Tongue (tissue), 3 donors: ENCODE measurements at places on chromosomes 4 and X.

- peak; percentile 72 for DNase-seq
These were observed 64.9 kb downstream of the POLR2B start for GRCh38 chr4:57043347-57044251.

- DNase-seq, result peak; percentile 86
These were observed at the start of gene SHROOM4 for GRCh38 chrX:50813843-50814661. Gene SHROOM4 (minus strand): TSS chrX:50814194. CDS start chrX:50814018, 176 bp downstream.

DNA sequence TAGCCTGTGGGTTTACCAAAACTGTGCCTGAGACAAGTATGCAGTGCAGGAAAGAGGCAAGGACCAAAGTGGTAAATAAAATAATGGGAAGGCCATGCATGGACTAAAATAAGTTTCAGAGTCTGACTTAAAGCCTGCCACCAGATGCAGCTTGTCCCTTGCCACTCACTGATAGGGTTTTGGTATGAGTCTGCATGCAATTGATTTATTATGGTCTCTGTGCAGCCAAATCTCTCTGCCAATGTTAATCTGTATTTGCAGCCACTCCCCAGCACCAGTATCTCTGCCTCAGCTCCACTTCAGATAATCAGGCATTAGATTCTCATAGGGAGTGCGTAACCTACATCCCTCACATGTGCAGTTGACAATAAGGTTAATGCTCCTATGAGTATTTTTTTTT is 5.5 kb upstream of the FGF2 start:
- peak; percentile 90 for DNase-seq

- no peak for DNase-seq
These were observed 5.9 kb downstream of the RTL3 start for GRCh38 chrX:78653118-78653822.

- no peak for DNase-seq
These were observed 38.5 kb upstream of the GPC3 start for GRCh38 chrX:134023851-134024281.

DNA sequence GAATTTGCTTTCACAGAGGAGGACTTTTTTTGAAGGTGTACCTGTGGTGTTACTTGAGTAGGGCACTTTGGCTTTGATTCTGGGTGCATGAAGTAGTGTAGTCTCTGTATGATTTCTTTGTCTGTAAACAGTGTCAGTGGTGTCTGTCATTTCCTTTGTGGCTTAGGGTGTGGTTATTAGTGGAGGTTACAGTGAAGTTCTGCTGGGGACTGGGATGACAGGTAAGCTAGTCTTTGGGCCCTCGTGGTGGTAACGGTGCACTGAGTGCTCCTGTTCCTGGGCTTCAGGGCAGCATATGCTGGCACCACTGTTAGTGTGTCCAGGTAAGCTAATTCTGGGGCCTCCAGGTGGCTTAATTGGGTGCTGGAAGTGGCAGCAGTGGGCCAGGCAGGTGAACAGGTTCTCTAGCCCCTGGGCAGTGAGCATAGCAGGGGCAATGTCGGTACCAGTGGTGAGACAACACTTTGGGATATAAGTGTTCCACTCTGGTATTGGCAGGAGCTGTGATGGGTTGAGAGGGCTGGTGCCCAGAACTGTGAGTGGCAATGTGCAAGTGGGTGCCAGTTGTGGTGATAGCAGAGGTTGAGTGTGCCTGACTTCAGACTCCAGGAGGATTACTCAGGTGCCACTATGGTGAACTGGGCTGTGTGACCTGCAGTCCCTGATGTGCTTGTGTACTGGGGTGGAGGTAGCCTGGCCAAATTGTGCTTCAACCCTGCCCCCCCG is 26.0 kb upstream of the VSIG1 start:
- DNase-seq, result no peak

- no peak for DNase-seq
These were observed 32.2 kb downstream of the XG start for GRCh38 chrX:2784026-2784425.

DNA sequence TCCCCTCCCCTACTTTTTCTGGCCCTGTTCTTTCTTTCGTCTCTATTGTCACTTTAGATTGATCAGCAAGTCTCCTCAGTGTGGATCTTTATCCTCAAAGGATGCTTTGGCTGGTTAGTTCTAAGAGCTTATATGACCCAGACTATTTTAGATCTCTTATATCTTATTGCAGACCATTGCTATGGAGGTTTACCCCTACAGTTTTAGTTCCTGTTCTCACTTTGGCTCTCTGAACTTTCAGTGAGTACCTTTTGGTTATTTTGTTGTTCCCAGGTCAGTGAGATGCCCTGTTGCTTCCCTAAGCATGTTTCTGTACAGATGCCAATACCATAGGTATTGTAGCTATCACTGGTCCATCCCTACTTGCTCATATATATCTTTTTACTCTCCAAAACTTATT is 24.0 kb upstream of the MED14 start:
- DNase-seq, result no peak

DNA sequence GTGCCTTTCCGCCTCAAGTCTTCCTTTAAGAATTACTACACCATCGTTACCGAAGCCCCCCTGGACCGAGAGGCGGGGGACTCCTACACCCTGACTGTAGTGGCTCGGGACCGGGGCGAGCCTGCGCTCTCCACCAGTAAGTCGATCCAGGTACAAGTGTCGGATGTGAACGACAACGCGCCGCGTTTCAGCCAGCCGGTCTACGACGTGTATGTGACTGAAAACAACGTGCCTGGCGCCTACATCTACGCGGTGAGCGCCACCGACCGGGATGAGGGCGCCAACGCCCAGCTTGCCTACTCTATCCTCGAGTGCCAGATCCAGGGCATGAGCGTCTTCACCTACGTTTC is 2.2 kb downstream of the PCDH10 start:
- peak; percentile 38 for DNase-seq

GRCh38 chr4:79842162-79842561 is 230.9 kb downstream of the ANTXR2 start:
- no peak for DNase-seq

GRCh38 chrX:9482408-9482807 is 17.6 kb downstream of the TBL1X start:
- no peak for DNase-seq

GRCh38 chrX:106912864-106913263 is 7.3 kb upstream of the CLDN2 start:
- DNase-seq, result no peak

DNA sequence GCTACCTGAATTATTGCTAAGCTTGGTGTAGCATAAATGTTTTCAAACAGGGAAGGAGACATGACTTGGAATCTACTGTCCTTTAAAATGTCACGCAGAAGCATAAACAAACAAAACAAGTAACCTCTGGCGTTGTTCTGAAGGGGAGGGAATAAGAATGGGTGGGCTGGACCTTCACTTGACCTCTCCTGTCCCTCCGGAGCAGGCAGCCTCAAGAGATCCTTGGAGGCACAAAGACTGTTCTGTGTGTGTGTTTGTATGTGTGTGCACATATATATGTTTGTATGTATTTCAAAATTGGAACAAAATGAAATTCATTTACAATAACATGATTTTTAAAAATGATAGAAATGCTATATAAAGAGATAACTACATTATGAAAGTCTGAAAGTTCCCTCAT is 91.3 kb upstream of the DCLK2 start:
- DNase-seq, result no peak

DNA sequence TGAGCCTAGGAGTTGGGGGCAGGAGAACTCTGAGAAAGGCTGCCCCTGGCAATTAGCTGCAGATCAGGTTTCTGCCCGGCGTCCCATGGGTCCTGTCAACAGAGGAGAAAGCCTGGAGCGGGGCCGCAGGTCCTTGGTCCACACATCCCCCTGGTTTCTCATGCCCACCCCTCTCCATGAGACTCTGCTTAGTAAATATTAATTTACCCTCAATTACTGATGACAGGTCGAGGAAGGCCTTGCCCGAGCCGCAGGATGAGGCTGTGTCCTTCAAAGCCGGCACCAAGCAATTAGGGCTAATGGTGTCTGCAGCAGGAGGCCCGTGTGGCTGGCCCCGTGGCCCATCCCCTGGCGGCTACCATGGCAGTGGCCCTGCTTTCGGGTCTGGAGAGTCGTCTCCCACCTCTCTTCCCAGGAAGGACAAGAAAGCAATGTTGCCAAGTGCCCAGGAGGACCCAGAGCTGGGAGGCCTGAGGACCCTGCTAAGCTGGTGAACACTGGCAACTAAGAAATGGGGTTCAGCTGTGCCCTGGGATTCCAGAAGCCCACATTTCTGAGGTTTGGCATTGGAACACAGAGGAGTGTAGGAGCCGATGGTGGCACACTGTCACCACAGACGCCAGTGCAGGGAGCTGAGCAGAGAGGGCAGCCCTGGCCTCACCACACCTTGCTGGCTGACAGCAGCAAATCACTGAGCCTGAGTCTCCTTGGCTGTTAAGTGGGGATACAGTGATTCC is 114.6 kb downstream of the CPZ start:
- no peak for DNase-seq

DNA sequence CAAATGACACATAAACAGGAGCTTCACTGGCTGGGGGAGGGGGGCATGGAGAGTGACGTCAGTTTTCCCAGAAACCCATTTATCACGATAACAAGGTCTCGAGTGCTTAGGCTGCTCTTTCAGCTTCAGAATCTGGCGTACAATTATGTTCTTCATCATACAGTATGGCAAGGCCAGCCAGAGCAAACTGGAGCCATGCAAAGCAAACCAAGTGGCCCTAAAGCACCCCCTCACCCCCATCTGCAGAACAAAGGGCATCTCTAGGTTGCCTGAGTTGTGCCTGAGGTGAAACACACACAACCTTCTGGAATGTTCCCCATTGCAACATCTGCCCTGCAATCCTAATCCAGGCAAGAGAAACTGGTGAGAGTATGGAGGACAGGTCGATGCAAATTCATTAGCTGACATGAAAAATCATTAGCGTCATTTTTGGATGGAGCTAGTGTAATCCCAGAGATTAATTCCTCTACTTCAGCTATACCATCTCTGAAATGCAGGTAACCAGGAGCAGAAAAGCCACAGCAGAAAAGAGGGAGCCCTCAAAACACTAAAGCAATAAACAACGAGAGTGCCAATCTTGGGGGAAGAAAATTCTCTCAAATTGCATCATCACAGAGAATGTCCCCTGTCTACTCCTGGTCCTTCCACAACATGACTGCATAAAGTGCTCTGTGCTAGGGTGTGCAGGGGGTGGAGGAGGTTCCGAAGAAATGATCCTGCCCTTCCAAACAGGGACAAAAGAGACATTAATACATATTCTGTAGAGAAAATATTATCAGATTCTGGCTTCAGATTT is 1.8 kb downstream of the SEPTIN6 start:
- no peak for DNase-seq

DNA sequence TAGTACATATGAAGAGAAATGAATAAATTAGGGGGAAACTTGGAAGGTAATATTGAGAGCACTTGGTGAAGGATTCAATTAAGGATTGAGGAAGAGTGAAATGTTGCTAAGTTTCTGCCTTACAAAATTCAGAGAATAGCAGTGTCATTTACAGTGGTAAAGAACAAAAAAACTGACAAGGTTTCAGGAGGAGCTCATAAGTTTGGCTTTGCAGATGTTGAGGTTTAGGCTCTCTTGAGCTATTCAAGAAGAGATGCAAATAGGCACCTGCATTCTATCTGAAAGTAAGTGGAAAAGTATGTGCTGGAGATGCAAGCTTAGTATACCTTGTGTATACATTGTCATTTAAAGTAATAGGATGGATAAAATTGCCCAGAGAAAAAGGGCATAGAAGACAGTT is 22.3 kb upstream of the EMCN start:
- no peak for DNase-seq

DNA sequence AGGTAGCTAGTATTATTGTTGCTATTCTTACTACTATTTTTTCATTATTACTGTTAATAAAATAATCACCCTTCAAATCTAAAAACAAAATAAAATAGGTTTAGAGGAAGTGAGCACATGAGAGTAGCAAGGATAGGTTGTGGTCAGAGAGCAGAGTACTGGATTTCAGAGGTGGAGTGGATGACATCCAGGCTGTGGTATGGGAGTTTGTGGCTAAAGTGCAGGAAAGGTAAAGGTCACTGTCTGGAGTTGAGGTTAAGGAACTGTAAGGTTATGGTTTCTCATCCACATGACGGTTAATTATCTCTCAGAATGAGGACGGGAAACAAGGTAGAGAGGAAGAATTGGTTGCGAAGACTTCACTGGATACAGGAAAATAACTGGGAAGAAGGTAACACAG is 27.7 kb downstream of the STEEP1 start:
- no peak for DNase-seq

DNA sequence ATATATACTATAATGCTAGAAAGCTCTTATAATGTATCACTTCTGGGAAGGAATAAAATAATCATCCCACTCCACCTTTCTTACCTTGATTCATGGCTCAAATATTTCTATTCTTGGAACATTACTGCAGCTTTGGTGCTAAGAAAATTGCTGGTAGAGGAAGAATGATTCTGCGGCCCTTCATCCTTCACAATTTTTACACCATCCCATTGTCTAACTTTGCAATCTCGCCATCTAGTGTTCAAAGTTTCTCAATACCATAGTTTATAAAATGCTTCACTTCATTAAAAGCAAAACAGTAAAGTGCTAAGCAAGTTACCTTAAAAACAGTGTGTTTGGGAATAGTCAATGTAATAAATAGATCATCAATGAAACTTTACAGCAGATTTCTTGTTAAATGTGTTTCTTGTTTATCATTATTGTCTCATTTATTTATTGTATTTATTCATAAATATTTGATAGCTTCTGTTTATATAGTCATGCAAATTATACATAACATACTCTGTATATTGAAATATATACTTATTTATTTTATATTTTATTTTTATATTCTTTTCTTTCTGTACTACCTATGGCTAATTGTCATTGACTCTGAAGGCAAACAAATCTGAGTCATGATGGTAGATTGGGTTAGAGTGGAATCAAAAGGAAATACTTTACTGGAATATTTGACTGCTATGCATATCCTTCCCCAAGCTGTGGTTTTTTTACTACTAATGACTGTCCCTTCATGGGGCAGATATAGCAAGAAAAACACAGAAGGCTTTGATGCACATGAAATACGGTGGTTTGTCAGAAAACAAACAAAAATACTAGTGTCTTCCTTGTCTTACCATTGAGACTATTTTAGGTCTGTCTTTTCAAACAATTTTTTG is 390.7 kb downstream of the MAPK10 start:
- DNase-seq, result peak; percentile 87

- no peak for DNase-seq
These were observed 45.4 kb downstream of the STOX2 start for GRCh38 chr4:183950536-183950935.

DNA sequence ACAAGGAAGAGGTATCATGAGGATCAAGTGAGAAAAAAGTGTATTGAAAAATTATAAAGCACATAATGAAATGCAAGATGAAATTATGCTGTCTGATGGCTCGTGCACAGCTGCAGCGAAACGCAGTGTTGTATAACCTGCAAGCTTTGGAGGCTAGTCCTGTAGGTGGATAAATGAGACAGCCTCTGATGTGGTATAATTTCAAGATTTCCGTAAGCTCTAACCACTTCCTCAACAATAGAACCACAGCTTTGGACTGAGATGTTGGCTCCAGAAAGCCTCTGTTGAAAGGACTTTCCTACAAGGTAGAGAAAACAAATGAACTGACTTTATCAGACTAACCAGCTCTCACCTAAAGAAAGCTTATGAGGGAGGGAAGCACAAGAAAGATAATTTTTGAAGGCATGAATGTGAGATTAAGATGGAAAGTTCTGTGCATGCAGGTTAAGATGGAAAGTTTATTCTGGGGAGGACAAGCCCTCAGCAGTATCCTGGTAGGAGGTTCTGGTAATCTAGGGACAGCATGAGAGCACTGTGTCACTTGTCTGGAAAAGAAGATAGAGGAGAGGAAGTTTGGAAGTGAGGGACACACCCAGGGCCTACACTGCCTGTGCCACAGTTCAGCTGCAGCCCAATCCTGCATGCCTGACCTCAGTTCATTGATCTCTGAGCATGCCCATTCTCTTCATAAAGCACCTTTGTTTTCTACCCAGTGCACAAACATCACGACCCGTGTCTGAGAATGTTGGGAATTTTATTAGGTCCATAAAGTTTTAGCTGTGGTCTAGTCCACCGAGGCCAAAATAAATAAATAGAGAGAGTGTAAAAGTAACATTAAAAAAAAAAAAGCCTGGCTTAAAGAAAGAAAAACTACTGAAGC is 161.5 kb upstream of the SFRP2 start:
- DNase-seq, result peak; percentile 15
